Neural crest cell (in vitro differentiated cells): ENCODE measurements at places on chromosomes 5 and 9. TPM values are rescaled to one million over a fixed set of nuclear protein-coding genes. Genes with fewer than 3 reads are reported as not detected.

Gene FGFR4
- 5.4 and 7.1 TPM in 2 replicates for total RNA-seq

Gene ADAMTS16
- total RNA-seq: 0.23 and 1.7 TPM in 2 replicates

DNA sequence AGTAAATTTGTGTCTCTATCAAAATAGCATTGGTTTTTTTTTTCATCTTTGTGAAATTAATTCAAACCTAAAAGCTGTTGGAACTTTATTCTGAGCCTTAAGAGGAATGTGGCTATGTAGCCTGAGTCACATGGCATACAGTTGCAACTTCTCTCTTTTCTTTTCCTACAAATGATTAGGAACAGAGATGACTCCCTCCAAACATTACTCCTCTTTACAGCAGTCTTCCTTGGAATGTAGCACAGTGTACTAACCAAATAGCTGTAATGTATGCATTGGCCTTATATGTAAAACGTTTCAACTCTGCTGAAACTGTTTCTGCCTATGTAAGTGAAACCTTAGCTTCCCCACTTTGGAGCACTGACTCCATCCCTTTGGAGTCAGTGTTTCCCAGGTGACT lies 100.9 kb upstream of the MAP1B start:
- no peak for DNase-seq

GRCh38 chr9:113352411-113352810 lies 3.1 kb downstream of the BSPRY start:
- no peak for DNase-seq

- DNase-seq: no peak
Measured at GRCh38 chr5:26889815-26890214, 148.6 kb downstream of the CDH9 start.

DNA sequence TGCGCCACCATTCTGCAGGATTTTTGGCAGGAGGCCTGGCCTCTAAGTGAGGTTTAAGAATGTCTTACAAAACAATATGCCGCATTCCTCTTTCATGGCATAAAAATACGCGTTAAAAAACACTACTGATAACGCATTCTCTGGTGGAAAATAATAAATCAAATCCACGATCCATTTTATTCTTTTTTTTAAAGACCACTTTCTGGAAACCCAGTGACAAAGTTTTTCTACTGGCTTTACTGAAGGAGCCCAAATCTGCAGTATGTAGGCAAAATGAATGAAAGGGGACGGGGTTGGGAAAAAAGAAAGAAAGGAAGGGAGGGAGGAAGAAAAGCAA lies 2.0 kb downstream of the SV2C start:
- DNase-seq: no peak
